Stimulated activated effector memory CD8-positive, alpha-beta T cell treated with anti-CD3 and anti-CD28 coated beads, Interleukin-12 subunit alpha, Interleukin-12 subunit beta, amount 100 ng/mL, for 72 hours (primary cell): ENCODE measurements at places on chromosomes 7 and 10.

GRCh38 chr7:15685358-15686294 lies 857 bp downstream of the MEOX2 start:
- DNase-seq, result no peak

DNA sequence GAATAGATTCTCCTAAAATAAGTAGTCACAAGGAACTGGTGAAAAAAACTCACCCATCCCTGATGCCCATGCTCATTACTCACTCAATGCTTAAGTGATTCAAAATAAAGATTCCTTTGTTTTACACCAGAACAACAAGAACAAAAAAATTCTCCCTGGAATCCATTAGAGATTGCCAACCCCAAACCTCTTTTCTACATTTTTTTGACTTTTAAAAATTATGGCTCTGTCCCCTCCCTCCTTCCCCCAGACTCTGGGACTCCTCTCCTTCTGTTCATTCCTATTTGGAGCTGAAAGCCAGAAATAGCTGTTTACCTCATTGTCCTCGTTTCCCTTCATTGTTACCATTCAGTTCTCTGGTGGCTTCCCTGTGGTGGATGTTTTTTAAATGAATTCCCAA lies 63.2 kb upstream of the FHIP2A start:
- DNase-seq, result no peak

DNA sequence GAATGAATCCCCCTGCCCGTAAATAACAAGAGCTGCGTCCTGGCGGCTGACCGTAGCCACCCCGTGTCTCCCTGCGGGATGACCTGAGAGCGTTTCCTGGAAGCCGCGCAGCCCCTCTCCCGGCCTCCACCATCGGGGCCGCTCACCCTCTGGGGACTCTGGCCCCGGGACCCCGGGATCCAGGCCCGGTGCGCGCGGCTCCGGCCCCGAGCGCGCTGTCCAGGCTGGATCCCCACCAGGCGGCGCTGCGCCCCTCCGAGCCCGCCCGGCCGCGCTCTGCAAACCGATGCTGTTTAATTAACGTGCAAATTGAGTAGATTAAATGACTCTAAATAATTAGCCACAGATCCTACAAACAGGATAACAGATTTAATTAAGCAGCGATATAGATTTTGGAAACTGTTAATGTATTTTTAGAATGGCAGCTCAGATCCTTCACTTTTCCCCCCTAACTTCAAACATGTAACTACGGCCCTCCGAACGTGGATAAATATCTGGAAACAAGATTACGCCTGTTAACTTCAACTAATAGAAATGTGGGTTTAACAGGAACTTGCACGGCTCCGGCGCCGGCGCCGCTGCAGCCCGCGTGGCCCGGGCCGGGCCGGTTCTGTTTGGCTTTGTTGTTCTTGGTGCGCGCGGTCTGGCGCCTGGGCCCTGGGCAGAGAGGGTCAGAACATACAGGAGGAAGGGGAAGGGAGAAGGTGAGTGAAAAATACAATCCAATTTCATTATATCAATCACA lies 7.1 kb upstream of the UNCX start:
- DNase-seq, result peak; percentile 47

DNA sequence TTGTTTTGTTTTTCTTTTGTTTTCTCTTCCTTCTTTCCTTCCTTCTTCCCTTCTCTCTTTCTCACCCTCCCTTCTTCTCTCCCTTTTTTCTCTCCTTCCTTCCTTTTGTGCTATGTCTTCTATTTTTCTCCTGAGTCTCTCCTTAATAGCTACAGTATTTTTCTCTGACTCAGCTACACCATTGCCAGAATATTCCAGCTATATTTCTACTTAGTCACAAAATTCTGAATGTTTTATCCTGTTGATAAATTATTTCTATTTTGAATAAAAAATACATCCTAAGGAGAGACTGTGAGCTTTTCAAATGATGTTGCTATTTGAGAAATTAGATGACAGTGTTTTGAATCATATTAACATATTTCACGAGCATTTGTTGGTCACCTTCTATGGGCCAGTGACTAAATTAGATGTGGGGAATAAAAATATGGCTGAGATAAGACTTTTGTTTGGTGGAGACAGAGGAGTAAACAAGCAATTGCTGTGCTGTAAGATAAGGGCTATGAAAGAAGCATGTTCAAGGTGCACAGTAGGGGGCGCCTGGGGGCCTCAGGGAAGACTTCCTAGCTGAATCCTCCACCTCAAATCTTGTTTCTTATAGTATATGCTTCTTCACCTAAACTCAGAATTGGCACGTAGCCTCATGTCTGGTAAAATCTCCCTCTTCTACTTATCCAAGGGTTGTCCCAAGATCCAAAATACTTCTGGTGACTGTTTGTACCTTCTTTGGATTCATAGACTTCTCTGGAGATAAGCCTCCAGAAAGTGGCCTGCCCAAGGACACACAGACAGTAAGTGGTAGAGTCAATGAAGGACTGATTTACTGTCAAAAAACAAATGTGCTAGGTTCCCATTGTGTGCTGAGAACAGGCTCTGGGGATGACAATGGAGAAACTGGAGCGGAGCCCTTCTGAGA lies 115.5 kb upstream of the CREB5 start:
- peak; percentile 68 for DNase-seq

GRCh38 chr10:119278126-119278709 lies 70.8 kb downstream of the GRK5 start:
- DNase-seq, result no peak

- no peak for DNase-seq
These were observed 61.4 kb downstream of the ZRANB1 start for GRCh38 chr10:125003146-125003900.

DNA sequence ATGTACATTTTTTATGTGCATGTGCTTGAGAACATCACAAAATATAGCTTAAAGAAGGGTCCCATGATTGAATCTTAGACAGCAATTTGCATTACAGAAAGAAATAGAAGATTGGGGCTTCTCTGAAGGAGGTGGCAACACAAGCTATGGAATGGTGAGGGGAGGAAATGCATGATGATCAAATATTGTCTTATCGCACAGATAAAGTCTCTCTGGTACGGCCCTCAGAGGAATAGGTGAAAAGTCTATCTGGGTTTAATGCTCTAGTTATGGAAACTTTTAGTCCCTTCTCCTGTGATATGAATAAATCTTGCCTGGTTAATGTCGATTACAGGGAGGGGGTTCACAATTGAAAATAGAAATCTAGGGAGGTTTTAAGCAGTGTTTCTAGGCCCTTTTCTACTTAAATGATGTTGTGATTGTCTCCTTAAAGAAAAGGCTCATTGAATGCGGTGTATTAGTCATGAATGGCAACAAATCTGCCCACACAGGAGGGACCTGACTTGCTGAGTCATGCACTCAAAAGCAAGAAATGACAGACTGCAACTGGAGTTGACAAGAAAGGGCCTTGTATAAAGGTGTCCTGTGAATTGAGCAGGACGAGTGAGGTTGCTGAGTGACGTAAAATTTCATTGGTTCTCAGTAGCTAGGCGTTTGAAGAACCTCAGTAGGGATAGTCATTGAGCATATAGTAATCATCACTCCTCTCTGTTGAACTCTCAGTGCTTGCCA lies 133.4 kb upstream of the CSTF2T start:
- DNase-seq, result no peak

DNA sequence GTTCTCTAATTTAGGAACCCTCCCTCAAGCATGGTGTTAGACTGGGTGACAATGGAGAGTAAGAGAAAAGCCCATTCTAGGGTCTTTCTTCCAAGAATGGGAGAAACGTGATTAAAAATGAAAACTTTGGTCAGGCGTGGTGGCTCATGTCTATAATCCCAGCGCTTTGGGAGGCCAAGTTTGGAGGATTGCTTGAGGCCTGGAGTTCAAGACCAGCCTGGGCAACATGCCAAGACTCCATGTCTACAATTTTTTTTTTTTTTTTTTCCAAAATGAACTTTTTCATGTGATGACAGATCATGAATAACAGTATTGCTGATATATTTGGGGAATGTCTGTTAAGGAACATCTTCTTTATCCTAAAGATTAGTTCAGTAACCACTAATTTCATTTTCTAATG lies 194.6 kb downstream of the MLLT10 start:
- DNase-seq, result no peak

DNA sequence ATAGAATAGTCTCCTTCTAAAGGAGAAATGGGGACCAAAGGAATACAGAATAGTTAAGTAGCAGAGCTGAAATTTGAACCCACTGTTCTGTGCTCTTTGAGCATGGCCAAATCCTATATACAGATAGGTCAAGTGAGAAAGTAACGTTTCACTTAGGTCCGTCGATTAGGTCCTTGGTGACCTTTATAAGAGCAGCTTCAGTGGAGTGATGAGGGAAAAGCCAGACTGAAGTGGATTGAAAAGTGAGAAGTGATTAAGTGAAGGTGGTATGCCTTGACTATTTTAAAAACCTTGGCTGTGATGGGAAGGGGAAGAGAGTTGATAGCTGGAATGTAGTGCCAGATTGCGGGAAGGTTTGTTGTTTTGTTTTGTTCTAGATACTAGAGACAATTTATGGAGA lies 10.6 kb upstream of the LSMEM1 start:
- DNase-seq, result no peak

DNA sequence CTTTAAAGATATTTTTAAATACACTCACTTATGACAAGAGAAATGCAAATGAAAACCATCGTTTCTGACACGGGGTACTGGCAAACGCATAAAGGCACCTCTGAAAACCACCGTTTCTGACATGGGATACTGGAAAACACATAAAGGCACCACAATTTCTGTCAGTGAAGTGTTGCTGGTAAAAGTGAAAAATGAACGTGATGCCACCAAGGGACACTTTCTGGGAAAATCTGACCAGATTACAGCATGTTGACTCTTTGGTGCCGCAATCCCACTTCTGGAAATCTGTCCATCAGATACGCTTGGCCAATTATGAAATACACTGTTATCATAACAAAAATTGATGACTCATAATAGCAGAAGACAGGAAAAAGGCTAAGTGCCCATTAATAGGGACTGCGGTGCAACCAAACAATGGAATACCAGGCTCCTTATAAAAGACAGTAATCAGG lies 131.7 kb downstream of the ZMYND11 start:
- DNase-seq, result no peak

- no peak for DNase-seq
These were observed 12.3 kb downstream of the DYDC1 start for GRCh38 chr10:80344276-80344675.

DNA sequence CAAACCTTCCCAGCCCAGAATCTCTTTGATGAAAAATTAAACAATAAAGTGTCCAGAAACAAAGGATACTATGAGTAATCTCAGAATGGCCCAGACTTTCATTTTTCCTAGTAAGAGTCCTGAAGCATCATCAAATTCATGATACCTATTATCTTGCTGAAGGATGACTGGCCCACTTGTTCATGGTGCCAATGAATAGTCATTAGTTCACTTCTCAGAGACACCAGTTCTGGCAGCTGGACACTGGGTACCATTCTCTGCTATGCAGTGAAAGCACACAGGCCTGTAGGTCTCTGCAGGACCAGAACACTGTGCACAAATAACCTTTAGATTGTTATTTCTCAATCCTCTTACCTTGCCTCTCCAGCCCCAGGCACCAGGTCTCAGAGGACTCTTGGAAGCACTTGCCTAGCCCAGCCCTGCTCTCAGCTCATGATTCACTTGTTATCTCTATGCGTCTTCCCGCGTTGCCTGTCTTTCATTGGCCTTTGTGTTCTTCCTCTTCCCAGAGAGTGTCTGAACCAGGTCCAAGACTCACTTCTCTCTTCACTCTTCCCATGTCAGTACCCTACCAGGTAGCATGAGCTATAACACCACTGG lies 98.1 kb upstream of the AGBL3 start:
- DNase-seq, result no peak

GRCh38 chr10:8726084-8726778 lies 671.7 kb downstream of the GATA3 start:
- no peak for DNase-seq

- no peak for DNase-seq
These were observed 55.7 kb upstream of the CDK14 start for GRCh38 chr7:90540406-90540805.

DNA sequence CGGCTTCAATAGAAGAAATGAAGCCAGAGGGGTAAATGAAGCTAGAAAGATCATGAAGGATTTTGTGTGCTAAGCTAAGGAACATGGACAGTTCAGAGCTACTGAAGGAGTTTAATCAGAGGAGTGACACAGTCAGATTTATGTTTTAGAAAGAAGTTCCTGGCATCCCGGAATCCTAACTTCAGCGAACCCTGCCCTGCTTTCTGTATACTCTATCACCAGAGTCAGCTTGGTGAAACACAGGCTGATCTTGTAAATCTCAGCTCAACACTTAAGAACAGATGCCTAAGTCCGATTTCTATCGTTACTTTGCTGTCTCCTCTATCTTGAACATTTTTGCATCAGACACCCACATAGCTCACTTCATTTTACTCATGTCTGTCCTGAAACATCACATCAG lies 9.1 kb downstream of the AHR start:
- DNase-seq, result no peak

DNA sequence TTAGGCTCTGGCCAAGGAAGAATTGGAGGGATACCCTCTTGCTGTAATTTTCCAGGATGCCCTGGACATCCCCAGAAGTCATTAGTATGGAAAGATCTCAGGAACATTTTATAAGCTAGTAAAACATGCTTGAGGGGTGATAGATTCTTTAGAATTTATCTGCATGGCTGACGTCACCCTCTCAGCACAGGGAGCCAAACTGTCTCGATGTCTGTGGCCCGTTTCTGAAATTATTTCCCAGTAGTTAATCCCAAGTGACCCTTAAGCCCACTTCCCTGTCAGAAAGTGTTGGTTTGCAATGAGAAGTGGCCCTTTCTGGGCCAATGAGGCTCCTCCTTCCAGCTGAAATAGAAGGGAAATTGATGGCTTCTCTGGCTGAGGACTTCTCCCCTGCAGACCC lies 184.5 kb upstream of the BMPER start:
- no peak for DNase-seq

DNA sequence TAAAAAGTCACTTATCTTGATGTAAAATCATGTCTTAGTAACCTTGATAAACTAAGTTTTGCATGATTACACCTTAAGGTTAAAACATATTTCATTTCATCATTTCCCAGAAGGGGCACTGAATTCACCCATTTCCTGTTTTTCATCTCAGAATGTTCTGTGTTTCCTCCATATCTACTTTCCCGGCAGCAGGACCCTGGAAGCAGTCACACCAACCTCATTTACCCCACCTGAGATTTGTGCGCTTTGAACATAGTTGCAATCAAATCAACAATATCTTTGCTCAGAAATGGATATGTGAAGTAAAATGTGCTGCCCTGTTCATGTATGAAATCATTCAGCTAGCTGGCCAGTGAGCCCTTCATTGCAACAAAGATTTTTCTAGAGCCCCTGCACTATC lies 46.8 kb downstream of the IKZF1 start:
- DNase-seq, result no peak

DNA sequence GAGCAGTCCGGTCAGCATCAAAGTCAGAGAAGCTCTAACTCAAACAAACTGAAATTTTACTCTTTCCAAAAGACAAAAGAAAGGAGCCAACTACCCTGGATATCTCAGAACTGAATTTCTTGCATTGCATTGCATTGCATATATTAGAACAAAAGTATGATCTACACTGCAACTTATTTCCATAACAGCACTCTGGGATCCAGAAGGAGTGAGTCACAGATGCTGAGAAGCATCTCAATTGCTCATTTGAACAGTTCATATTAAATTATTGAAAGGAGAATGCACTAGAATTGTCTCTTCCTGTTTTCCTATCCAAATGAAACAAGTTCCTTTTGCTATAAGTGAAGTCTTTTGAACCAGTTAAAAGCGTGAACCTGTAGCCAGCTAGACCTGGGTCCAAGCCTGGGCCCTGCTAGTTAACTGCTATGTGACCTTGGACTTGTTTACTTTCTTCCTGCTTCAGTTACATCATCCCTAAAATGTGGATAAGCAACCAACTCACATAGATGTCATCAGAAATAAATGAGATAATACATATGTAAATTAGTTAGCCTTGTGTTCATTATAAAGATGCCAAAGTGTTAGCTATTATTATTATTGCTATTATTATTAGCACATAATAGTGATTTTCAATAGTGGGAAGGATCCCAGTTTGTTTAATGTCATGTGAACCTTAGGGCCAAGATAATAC lies 184.1 kb downstream of the CREB5 start:
- no peak for DNase-seq
